Stimulated activated CD4-positive, alpha-beta T cell treated with anti-CD3 and anti-CD28 coated beads, Interleukin-1b, Interleukin-23, amount 100 ng/mL, for 1 hour (primary cell): ENCODE measurements at places on chromosomes 7 and 10.

DNA sequence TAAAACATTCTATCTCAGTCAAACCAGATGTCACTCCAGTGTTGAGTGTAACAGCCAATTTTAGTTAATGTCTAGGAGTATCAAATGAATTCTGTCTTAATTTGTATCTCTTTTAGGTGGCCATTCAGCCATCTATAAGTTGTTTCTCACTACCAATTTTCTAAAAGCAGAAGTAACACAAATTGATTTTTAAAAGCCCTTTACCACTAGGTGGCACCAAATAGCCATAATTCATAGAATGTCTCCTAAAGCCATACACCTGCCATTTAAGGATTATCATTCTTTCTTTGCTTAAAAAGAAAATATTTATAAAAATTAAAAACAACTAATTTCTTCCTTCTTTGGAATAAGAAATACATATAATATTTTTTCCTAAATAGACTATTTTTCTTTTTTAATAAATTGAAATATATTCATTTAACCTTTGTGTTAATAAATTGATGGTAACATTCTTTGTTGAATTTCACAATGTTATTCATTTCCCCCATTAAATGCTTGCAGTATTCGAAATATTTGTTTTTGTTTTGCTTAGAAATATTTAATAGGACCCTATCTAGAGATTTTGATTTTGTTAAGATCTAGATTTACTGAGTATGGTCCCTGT lies 107.8 kb upstream of the PPP1R3A start:
- no peak for DNase-seq

- no peak for DNase-seq
Observed at GRCh38 chr10:70474780-70475179, 3.8 kb upstream of the PALD1 start.

DNA sequence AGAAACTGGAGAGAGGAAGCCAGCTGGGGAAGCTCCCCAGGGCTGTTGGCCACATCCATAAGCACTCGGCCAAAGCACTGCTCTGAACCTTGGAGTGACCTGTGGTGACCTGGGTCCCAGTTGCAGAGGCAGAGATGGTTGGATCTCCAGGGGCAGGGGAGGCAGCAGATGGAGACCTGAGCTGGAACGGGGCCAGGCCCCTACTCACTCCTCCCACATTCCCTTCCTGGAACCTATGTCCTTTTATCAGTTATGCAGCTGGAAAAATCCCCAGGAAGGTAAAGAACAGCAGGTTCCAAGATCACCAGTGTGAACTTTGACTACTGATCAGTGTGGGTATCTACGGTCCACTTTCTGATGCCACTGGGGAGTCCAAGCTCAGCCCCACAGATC lies 9.6 kb upstream of the PNLIPRP2 start:
- no peak for DNase-seq

GRCh38 chr7:107233174-107233573 lies 64.4 kb downstream of the HBP1 start:
- no peak for DNase-seq

DNA sequence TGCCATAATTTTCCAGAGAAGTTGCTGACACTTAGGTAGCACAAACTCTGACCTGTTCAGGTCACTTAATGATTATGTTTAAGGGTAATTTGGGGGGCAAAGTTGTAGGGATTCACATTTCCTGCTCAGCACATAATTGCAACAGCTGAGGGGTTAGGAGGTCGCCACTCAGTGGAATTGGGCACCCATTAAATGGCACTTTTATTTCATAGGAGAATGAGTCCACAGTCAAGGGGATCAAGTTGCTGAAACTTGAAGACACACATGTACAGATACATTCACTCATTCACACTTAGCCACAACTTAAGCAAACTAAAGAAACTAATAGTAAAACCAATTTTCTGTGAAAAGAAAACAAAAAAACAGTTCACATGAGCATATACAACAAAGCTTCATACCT lies 1.5 kb downstream of the PCDH15 start:
- DNase-seq: no peak

GRCh38 chr7:51980313-51980712 lies 663.7 kb upstream of the COBL start:
- no peak for DNase-seq

GRCh38 chr7:44377681-44378421 lies 52.5 kb upstream of the CAMK2B start:
- DNase-seq: no peak

DNA sequence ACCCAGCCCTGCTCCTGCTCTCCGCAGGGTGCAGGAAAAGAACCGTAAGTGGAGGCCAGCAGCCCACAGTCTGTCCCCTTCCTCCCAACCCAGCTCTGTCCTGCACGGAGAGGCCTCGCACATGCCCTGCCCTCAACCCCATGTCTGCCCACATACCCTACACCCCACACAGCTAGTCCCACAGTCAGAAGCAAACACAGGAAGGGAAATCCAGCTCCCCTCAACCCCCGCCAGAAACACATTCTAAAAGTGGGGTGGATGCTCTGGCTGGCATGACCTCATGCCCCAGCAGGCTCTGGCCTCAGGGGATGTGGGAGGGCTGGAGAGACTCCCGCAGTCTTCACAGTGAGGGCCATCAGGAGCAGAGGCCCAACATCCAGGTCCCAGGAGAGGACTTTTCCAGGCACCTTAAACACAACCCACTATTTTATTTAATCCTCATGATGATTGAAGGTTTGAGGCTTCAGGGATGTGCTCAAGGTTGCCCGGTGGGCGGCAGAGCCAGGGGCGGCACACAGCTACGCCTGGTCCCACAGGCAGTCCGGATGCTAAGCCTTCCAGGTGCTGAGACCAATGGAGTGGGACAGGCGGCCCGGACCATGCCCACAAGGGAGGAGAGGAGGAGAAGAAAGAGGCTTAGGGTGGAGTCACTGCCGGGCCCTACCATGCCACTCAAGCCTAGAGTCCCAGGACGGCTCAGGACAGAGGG lies 29.9 kb downstream of the CALML5 start:
- no peak for DNase-seq

- no peak for DNase-seq
Observed at GRCh38 chr7:134891262-134891695, 95.0 kb upstream of the AGBL3 start.

DNA sequence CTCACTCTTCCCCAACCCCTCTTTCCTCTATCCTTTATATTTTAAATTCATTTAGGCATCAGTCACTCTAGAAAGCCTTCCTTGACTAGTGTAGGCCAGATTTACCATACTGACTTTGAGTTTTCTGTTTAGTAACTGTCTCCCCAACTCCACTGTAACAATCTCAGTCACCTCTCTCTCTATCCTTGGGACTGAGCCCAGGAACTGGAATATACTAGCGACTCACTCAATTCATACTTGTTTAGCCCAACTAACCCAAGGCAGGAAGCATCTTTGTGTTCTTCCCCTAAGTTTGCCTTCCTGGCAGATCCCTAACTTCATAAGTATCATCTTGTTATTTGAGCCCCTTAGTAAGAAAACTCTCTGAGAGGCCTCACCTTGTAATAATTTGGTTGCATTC lies 19.1 kb downstream of the PLCE1 start:
- no peak for DNase-seq

DNA sequence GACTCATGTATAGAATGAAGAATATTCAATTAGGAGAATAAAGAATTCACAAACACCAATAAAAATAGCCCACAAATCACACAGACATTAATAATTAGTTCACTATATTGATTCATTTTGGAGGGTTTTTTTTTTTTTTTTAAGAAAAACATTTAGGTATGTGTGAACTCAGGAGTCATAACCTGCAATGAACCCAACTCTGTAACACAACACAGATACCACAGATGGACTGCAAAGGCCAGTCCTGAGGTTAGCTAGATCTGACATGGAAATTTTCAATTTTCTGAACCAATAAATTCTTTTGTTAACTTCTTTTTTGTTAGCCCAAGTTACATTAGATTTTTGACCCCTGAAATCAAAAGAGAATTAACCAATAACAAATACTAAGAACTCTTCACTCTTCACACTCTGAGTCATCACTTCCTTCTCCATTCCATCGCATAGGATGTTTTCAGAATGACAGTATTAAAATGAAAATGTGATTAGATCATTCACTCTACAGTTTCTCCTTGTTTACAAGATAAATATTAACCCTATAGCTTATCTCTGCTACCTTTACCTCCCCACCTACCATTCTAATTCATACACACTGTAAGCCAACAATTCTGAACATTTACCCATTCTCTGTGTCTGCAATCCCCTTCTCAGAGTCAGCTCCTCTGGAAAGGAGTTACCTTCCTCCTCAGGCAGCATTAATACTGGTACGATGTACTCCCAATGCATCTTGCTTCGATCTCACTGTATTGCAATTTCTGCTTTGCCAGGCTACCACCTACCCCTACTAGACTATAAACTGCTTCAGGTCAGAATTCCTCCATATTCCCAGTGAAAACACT lies 141.5 kb downstream of the LRRN3 start:
- no peak for DNase-seq

- DNase-seq: no peak
Observed at GRCh38 chr7:50739744-50740435, 42.8 kb downstream of the GRB10 start.

DNA sequence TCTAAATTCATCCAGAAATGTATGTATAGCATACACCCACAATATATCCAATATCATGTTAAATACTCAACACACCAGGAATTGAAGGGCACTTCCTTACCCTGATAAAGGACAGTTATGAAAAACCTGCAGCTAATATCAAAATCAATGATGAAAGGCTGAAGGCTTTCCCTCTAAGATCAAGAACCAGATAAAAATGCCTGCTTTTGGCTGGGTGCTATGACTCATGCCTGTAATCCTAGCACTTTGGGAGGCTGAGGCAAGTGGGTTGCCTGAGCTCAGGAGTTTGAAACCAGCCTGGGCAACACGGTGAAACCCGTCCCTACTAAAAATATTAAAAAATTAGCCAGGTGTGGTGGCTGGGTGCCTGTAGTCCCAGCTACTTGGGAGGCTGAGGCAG lies 21.6 kb upstream of the UPP1 start:
- no peak for DNase-seq

DNA sequence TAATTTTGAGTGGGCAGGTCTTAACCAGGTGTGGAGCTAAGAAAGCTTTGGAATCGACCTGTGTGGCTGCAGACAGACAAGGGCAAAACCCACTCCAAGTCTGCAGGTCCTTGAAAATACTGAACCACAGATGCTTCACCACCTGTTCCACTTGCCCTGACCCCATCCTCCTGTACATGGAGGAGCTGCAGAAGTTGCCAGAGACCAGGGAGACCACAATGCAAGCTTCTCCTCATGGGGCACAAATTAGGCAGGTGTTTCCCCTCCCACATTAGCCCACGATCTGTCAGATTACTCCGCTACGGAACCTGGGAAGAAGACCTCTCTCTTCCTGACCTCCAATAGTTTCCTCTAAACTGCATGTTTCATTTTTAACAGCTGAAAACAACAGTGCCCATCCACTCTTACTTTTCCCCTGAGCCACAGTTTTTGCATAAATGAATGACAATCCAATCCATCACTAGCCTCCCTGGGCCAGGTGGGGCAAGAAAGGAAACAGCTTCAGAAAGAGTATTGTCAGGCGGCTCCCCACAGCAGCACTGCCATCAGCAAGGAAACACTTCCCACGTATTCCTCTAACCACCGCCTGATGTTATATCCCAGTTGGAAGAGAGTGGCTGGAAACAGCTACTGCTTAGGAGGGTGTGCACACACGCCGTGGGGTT lies 141.6 kb downstream of the PRKAG2 start:
- DNase-seq: no peak

DNA sequence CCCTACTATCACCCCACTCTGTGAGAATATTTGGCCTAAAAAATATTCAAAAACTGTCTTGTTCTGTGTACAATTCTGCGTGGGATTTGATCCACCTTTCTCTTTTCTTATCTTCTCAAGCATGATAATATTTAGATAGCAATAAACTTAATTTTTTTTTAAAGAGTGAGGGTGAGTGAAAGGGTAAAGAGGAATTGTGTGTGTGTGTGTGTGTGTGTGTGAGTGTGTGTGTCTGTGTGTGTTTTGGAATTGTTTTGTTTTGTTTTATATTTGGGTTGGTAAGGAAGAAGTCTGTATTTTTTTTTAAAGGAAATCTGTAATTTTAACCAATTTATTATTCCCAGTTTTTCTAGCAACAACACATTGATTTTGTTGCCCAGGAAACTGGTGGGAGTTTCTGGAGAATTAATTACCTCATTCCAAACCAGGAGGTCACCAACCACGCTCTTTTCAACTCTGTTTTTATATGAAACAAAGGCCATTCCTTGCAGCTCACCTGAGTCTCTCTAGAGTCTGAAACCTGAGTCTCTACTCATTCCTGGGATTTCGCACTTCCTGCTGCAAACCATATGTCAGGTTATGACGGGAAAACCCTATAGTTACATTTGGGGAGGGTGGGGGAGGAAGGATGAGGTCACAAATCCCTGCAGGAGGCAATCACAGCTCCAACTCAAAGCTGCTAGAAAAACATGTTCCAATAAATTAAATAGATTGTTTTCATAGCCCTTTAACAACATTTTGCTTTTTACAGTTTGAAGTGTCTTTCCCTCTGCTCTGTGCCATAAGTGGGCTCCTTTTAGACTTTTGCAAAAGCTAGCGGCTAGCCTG lies 38.1 kb upstream of the XPNPEP1 start:
- DNase-seq: no peak

GRCh38 chr7:28364082-28364481 lies 48.2 kb upstream of the CREB5 start:
- DNase-seq: no peak

GRCh38 chr7:107432261-107432660 lies 37.6 kb upstream of the GPR22 start:
- DNase-seq: no peak

GRCh38 chr7:21407796-21408480 lies 19.9 kb upstream of the SP4 start:
- no peak for DNase-seq

- DNase-seq: no peak
Observed at GRCh38 chr10:79116801-79117723, 48.3 kb downstream of the ZMIZ1 start.

- no peak for DNase-seq
Observed at GRCh38 chr10:23702977-23703414, 264.1 kb downstream of the OTUD1 start.

DNA sequence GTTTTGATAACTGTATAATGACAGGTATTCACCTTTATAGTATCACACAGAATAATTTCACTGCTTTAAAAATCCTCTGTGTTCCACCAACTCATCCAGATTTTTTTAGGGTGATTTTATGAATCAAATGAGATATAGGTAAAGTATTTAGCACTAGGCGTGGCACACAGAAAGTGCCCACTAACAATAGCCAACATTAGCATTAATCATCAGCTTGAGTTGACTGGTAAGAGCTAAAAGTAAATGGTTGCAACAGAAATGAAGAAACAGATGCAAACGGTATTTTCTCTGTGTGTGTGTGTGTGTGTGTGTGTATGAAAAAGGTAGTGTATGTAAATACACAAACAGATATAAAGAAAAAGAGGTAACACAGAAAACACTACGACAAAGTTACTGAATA lies 378.8 kb upstream of the ETV1 start:
- DNase-seq: no peak

DNA sequence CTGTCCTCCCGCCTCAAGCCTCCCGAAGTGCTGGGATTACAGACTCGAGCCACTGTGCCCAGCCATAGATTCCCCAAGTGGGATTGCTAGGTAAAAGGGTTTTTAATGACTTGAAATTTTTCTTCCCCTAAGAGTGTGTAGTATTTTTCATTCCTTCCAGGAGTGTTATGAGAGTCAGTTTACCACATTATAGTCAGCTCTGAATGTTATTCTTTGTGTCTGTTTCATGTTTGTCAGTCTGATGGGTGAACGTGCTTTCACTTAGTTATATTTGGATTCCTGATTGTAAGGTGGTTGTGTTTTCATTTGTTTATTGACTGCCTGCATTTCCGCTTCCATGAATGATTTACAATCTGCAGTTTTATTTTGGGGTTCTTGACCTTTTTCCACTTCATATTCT lies 6.3 kb downstream of the ZNF212 start:
- no peak for DNase-seq
